Left renal cortex interstitium (tissue), 4 donors: ENCODE measurements at places on chromosomes 1 and 21. TPM values are rescaled to one million over a fixed set of nuclear protein-coding genes. Genes with fewer than 3 reads are reported as not detected.

GRCh38 chr1:14100444-14100843, 400.5 kb downstream of the PRDM2 start:
- DNase-seq, result no peak

- no peak for DNase-seq
These were observed 60.2 kb downstream of the MDM4 start for GRCh38 chr1:204576422-204576821.

DNA sequence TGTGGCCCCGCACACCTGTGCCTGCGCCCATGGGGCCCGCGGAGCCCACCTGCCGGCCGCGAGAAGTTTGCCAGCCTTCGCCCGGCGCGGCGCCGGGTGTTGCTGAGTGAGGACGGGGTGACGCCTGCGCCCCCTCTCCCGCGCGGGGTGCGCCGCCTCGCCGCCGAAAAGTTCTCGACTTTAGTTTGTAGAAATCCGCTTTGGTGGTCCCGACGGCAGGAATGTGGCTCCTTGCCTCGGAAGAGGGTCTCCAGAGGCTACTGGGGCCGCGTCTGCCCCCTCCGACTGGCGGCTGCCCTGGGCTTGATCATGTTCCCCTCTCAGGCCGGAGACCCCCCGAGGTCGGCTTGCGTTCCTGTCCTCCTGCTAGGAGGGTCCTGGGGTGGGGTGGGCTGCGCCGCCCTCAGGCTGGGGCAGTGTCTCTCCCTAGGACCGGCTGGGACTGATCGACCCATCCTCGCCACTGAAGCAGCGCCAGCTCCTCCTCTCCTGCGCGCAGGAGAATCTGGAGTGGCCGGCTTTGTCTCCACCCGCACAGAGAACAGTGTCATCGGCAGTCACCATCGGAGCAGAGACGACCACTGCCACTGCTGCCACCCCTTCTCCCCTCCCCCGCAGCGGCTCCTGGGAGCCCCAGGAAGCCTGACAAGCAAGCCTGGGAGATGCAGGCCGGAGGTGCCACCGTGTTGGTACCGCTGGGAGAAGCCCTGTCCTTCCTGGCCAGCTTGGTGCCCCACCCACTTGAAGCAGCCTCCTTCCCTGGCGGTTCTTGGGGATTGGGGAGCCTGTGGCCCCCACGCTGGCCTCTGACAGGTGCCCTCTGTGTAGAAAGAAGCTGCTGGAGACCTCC, 553 bp upstream of the SLC30A2 start:
- no peak for DNase-seq

GRCh38 chr1:6958407-6959030, 173.3 kb downstream of the CAMTA1 start:
- no peak for DNase-seq

DNA sequence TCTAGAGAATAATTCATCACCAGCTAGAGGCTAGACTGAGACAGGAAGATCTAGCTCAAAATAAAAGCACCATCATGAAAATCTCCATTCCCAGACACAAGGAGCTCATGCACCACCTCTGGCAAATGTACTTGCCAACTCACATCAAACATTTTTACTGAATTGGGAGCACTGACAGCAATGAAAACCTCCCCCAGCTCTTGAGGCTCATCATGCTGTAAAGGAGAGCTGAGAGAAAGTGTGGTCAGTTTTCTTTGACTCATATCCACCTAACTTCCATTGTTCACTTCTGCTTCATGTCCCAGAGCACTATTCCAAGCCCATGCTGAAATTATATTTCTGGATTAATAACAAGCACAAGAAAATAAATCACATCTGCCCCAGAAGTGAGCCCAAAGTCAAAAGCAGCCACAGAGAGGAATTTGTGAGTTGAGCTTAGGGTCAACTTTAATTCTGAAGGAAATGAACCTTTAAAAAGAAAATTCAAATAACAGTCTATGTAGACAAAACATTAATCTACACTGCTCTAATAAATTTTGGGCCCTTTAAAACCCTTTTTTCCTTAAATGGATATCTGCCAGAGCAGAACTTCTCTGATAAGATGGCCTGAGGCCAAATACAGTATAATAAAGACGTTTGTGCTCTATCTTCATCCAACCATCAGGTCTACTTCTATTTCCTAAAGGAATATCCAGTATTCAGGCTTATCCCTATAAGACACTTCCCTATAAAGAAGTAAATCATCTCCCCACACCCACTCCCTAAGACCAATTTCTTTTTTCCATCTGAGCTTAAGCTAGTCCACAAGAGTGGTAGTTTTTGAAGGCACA, 85.9 kb upstream of the ADAM30 start:
- peak; percentile 65 for DNase-seq

KLF17 gene
- 0.03 TPM for polyA plus RNA-seq

AKR7A3 gene
- polyA plus RNA-seq, result 0.87 TPM

VPS26C gene
- polyA plus RNA-seq, result 51.1 TPM
